ENCODE measurements at places on chromosomes 2 and 18. TPM values are rescaled to one million over a fixed set of nuclear protein-coding genes. Genes with fewer than 3 reads are reported as not detected.

DNA sequence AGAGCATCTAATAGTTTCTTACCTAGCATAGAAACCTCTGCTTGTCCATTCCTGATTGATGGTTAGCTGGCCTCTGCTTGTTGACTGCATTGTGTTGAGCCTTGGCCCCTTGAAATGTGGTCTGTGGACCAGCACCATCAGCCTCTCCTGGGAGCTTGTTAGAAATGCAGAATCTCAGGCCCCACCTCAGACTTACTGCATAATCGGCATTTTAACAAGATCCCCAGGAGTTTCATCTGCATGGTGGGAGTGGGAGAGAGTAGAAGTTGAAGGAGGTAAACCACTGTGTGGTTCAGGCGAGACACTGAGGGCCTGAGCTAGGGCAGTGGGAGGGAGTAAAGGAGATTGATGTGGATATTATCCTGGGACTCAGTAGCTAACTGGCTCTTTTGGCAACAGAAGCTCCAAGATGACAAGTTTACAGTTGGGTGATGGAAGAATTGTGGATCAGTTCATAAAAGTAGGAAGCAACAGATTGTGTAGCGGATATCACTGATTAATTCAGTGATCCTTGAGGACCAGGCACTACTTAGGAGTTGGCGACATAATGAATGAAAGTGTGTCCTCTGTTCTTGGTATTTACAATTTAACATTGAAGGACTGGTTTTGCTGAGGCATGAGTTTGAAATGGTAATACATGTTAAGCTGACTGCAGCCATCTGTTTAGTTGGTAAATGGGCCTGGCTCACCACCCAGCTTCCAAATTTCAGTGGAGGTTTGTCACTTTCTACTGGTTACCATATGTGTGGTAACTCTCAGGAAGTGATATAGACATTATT lies 20.9 kb downstream of the PHLPP1 start:
- no peak for DNase-seq

DNA sequence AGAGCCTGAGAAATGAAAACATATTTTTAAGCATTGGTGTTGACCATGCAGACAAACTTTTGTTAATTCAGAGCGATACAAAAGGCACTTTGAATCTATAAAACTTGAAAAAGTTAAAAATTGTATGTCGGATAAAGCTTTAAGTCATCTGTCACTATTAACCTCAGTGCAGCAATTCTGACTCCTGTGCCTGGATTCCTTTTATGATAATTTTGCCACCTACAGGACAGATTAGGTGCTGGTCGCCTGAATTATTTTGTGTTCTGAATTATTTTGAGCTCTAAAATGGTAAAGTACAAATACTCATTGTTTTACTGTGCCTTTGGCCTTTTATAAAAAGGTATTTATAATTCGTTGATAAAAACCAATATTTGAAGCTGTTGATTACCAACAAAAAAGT lies 19.4 kb upstream of the RNF138 start:
- no peak for DNase-seq

DNA sequence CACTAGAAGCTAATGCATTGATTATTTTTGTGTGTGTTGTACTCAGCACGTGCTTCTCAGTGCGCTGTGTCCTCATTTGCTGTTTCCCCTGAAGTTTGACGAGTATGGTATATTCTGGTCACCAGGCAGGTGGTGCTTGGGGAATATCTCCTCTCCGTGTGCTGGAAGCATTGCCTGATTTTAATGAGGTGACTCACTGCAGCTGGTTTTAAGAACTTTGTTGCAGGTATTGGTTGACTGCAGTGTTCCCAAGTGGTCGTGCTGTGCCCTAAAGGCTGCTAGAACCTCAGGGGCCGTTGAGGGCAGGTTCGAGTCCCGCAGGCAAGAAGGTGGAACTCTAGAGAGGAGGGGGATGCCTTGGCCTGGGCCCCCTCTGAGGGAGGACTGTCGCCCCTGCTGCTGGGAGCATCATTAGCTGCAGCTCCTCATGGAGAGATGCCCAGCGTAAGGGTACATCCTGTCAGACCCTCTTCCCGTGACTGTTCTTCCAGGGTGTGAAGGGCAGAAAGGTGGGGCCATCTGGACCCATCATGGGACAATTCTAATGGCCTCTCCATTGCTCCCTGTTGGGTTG lies 82.6 kb downstream of the AGAP1 start:
- DNase-seq: no peak

- DNase-seq: no peak
These were observed 122.7 kb downstream of the VWC2L start for GRCh38 chr2:214533541-214533940.

The GAL3ST2 gene
- total RNA-seq: 1.5 TPM

The KCNK3 gene
- total RNA-seq: not detected
